ENCODE measurements at places on chromosomes 3 and 15.

GRCh38 chr3:65604863-65605526 is 433.7 kb downstream of the MAGI1 start:
- DNase-seq: no peak

- no peak for DNase-seq
Observed at GRCh38 chr3:157112536-157112935, 47.4 kb downstream of the CCNL1 start.

DNA sequence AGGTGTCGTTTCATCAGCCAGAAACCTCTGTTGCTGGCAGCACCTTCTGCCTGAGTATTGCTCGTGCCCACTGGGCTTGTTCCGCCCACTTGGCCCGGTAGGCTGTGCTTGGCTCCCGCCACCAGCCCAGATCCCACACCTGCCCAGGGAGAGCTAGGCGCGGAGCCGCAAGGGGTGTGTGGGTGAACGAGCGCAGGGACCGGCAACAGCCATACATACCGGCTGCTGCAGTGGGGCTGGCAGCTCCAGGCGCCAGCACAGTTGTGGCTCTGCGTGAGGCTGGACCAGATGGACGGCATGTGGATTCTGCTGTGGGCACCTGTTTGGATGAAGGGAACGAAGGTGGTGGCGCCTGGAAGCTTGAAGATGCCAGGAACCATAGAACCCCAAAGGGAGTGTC is 331.5 kb upstream of the MCTP2 start:
- DNase-seq: no peak

- no peak for DNase-seq
Observed at GRCh38 chr3:194046995-194047645, 88.8 kb upstream of the HES1 start.

- DNase-seq: peak; percentile 84
Observed at GRCh38 chr3:16511681-16512434, 1.6 kb downstream of the RFTN1 start.

- DNase-seq: no peak
Observed at GRCh38 chr3:83500422-83500821, 1458.4 kb upstream of the CADM2 start.

DNA sequence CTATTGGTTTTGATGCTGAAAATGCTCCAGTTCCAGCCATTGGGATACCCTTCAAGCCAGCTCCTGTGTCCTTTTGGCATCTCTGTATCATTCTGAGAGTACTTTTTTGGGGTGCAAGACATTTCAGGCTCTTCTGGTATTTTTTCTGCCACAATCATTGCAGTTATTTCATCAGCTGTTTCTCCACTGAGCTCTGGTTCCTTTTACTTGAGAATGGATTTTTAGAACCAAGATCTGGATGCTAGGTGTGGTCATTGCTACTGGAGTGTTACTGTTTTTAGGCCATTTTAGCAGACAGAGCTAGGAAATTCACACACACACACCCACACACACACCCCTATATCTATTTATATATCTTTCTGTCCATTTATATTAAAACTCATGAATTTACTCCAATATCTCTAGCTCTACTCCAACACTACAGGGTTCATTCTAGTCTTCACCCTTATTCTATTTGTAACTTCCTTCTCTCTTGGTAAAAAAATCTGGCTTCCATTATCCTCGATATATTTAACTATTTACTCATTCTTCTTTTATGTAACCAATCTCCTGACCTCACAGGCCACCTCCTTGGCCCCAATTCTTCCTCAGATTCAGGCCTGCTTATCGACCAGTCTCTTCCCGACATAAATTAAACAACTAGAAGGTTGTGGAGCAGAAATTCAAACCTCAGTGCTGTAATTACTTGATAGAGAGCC is 17.0 kb downstream of the SLC35G2 start:
- no peak for DNase-seq

GRCh38 chr3:50430950-50431435 is 71.7 kb upstream of the TMEM115 start:
- DNase-seq: no peak

DNA sequence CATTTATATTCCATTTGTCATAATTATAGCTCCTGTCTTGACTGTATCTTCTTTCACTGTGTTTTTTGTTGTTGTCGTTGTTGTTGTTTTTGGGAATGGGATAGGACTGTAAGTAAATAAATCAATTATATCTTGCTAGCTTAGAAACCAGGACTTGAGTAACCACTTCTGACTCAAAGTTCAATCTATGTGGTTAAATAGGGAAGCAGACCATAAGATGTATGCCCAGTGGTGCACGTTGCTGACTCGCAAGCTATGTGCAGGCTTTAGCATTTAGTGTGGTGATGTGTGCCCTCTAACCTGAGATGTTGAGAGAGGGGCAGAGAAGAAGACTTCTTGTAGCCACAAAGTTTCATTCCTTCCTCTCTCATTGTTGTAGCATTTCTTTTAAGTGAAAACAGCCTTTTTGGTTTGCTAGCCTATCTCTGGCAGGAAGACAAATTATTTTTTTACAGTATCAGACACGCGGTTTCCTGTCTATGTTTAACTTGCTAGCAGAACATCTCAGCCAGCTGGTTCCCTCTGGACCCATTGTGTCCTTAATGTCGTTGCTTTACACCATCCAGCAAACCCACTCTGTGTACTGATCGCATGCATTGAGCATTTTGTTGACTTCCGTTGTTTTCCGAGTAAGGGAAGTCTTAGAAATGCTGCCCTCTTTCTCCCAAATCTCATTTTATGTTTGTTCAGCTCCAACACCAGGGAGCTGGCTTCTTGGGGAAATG is 52.1 kb downstream of the TGFBR2 start:
- no peak for DNase-seq

DNA sequence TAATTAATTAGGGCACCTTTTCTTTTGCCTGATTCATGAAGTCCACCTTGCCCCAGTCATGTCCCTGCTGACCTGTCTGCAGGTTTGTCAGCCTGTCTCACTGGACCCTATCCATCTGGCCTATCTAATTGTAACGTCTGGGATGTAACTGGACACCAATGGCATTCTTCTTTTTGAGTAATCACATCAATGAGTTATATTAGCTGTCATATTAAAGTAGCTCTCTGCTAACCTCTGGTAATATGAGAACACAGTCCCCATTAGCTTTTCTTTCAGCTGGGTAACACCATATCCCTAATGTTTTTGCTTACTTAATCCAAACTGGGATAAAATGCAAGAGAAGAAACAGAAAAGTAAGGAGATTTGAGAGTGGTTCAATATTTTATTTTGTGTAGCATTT is 166.2 kb upstream of the VEPH1 start:
- DNase-seq: no peak

GRCh38 chr15:56052395-56053045 is 59.1 kb upstream of the NEDD4 start:
- DNase-seq: no peak

GRCh38 chr15:55555089-55555488 is 33.1 kb downstream of the PYGO1 start:
- no peak for DNase-seq

DNA sequence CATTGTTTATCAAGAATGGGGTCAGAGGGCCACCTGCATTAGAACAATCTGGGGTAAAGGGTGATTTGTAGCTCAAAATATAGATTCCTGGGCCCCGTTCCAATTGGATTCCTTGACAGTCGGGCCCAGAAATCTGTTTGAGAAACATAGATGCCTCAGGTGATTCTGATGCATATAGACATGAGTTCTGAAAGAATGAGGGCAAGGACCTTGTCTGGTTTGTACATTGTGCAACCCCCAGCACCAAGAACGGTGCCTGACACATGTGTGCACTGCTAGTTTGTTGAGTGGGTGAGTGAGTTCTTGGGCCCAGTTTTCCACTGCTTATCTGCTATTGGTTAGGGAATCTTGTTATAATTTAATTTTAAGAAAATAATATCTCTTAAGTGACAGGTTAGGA is 16.6 kb downstream of the CRYBG3 start:
- no peak for DNase-seq

GRCh38 chr3:56222866-56223265 is 245.4 kb downstream of the ERC2 start:
- no peak for DNase-seq

DNA sequence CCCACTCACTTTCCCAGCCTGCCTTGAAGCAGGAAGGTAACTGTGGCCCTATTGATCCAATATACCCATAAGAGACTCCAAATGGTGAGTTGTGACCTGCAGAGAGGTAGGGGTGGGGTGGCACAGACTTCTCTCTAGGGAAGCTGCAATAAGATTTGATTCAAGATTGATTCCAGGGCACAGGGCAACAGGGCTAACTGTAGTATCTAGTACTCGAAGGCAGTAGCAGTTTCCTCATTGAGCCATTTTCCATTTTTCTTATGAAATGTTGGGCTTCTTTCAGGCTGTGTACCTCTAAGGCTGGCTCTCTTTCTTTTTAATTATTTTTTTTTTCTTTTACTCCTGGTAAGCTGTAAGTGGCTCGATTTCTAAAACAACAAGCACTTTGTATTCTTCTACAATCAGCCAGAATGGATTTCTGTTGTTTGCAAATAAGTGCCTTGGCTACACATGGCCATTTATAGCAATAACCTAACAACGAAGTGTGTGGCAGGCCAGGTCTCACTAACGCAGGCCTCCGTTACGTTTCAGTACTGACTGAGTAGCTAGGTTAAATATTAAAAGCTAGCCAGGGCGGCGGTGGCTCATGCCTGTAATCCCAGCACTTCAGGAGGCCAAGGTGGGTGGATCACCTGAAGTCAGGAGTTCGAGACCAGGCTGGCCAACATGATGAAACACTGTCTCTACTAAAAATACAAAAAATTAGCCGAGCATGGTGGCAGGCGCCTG is 19.3 kb downstream of the CCDC12 start:
- DNase-seq: no peak

DNA sequence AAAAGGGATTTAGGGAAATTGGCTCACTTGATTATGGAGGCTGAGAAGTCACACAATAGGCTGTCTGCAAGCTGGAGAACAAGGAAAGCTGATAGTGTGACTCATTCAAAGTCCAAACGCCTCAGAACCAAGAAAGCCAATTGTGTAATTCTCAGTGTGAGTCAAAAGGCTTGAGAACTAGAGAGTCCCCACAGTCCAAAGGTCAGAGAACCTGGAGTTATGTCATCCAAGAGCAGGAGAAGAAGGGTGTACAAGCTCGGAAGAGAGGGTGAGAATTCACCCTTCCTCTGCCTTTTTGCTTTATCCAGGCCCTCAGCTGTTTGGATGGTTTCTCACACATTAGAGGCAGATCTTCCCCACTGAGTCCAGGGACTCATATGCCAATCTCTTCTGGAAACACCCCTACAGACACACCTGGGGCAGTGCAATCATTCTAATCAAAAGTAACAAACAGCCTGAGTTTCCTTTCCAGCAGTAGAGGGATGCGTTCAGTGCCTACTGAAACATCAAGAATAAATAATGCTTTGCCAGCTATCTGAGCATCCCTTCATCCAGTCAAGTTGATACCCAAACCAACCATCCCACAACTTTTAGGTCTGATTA is 271.5 kb downstream of the SATB1 start:
- no peak for DNase-seq

GRCh38 chr3:189688262-189688661 is 57.1 kb downstream of the TP63 start:
- no peak for DNase-seq
